NCI-H460 (cell line): ENCODE measurements at places on chromosomes 16 and 17.

GRCh38 chr16:57299719-57300386 lies 15.4 kb upstream of the PLLP start:
- peak; percentile 98 for DNase-seq

DNA sequence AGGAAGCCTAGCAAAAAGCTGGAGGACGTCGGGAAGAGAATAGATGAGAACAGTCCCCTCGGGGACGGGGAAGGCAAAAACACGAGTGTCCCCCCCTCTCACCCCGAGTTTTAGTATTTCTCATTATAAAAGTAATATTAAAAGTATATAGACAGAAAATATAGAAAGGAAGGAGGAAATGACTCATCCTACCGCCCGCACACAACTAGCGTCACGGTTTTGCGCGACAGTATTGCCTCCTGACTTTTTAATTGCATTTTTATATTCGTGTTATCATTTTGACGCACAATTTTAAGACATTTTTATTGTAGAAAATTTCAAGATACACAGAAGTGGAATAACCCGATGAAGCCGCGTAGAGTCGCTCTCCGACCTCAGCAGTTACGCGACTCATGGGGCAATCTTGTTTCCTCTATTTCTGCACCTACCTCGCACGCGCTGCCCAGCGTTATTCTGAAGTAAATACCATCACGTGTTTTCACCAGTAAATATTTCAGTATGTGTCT lies 652 bp upstream of the SLC25A19 start:
- DNase-seq = peak; percentile 39

DNA sequence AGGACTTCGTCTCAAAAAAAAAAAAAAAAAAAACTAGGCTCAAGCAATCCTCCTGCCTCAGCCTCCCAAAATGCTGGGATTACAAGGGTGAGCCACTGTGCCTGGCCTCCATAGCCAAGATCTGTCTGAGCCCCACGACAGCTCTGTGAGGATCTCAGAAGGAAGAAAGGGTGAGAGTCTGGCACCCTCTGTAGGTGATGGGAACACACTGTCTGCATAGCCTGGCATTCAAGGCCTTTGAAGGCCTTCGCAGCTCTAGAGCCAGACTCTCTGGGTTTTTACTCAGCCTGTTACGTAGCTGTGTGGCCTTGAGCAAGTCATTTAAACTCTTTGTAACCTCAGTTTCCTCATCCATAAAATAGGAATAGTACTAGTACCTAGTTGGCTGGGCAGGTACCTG lies 6.3 kb upstream of the XPO6 start:
- DNase-seq = peak; percentile 26

DNA sequence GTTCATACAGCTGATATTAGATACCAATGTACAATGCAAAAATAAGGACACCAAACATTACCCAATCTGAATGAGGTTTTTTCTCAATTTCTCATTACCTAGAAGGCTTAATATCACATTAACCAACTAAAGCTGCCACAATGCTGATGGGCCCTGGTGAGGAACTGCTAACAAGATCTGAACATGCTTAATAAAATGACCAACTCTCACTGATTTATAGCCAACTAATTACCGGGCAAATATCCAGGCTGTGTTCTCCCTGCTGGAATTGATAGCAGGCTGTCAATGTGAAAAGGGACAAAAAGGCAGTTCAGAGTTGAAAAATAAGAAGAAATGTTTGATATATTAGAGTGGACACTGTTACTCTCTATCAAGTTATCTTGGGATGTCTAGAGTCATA lies 124.6 kb downstream of the TOX3 start:
- no peak for DNase-seq

- no peak for DNase-seq
Observed at GRCh38 chr17:611202-611601, 103.4 kb downstream of the VPS53 start.

DNA sequence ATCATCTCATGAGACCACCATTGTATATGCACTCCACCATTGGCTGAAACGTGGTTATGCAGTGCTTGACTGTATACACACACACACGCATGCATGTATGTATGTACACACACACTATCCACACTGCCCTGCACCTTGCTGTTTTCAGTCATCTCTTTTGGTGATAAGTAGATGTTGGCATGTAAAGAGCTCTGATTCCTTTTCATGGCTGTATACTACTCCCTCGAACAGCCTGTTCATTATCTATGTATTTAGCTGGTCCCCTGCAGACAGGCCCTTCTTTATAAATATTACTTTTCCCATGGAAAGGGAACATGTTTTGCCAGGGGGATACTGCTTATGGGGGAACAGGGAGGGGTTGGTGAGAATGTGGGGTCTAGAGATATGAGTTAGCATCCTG lies 349.4 kb downstream of the FOXL1 start:
- no peak for DNase-seq

DNA sequence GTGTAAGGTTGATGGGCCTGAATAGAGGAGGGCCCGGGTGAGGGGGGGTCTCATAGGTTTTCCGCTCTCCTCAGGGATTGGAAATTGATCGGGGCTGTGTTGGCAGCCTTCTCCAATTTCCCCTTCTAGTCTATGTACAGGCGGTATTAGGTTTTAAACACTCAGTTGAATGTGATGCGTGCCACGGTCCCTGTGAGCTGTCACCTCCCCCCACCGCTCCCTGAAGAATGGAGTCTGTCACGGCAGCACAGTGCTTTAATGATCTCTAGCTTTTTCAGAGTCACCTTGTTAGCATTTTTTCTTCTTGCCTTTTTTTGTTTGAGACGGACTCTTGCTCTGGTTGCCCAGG lies 800 bp downstream of the COX4I1 start:
- no peak for DNase-seq

DNA sequence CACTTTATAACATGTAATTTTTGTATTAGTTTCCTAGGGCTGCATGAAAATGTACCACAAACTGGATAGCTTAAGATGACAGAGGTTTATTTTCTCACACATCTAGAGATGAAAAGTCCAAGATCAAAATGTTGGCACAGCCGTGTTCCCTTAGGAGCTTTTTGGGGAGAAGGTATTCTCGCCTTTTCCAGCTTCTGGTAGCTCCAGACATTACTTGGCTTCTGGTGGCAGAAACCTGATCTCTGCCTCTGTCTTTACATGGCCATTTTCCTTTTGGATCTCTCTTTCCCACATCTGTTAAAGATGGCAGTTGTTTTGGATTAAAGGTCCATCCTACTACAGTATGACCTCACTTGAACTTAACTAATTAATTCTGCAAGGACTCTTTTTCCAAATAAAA lies 885.7 kb upstream of the CDH8 start:
- no peak for DNase-seq

DNA sequence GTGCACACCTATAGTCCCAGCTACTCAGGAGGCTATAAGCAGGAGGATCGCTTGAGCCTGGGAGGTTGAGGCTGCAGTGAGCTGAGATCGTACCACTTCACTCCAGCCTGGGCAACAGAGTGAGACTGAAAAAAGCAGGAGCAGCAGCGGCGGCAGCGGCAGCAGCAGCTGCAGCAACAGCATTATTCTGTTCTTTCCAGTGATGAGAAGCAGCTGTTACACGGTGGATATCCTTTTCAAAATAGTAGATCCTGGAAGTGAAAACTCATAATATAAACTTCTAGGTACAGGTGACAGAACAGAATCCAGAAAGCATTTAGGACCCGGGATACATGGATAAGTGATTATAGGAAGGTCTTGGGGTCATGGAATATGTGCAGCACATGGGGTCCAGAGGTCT lies 17.8 kb upstream of the HNF1B start:
- DNase-seq = no peak

GRCh38 chr16:11996433-11997330 lies 20.1 kb downstream of the SNX29 start:
- no peak for DNase-seq

- peak; percentile 45 for DNase-seq
Observed at GRCh38 chr16:17448640-17449638, 21.8 kb downstream of the XYLT1 start.

DNA sequence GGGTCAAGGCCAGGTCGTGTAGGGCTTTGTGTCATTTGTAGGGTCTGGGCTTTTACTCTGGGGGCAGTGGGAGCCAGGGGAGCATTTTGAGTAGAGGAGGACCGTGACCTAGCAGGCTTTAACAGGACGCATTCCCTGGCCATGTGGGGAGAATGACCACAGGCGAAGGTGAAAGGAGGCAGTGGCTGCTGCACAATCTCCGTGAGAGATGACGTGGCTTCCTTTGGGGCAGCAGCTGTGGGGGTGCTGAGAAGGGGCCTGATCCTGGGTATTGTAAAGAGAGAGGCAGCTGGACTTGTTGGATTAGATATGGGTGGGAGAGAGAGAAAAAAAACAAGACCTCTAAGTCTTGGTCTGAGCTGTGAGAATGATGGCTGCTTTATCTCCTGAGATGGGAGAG lies 46.0 kb downstream of the KATNIP start:
- no peak for DNase-seq

DNA sequence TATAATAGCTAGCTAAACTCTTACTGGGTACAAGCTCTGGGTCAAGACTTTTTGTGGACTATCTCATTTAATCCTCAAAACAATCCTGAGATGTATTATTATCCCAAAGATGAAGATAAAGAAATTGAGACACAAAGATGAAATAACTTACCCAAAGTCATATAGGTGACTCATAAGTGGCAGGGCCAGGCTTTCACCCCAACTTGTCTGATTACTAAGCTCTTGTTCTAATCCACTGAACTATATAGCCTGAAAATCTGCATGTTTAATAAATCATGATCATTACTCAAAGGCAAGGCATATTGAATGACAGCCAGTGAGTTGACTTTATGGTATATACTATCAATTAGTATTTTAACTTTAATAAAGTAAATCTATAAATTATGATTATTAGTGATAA lies 77.4 kb downstream of the SKAP1 start:
- no peak for DNase-seq

- no peak for DNase-seq
Observed at GRCh38 chr16:50555952-50556673, 7.9 kb downstream of the NKD1 start.

DNA sequence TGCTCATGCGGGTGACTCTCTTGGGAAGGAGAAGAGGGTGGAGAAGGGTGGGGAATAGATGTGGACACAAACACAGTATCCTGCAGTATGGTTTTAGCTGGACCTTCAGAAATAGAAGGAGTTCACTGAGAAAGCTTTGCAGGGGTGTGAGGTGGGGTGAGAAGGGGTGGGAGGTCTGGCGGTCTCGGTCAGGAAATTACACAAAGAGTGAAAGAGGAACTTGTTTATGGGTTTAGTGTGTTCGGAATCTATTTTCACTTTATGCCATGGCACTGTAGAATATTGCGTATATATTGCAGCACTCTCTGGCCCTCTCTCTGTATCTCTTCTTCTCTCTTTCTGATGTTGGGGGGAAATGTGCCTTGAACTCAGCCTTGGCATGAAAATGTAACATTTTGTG lies 148.2 kb upstream of the GOT2 start:
- no peak for DNase-seq

DNA sequence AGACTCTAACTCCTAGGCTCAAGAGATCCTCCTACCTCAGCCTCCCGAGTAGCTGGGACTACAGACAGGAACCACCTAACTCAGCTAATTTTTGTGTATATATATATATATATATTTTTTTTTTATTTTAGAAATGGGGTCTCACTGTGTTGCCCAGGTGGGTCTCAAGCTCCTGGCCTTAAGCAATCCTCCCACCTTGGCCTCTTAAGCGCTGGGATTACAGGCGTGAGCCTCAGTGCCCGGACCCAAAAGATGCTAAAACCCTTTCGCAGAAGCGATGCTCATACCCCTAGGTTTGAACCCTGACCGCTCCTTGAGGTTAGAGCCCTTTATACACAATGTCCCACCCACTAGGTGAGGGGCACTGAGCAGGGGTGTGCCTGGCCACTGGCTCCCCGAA lies 2.2 kb upstream of the CLDN9 start:
- no peak for DNase-seq
